Right atrium auricular region (tissue), 2 donors: ENCODE measurements at places on chromosomes 7 and 10.

GRCh38 chr10:22894714-22895113 is 33.1 kb upstream of the ARMC3 start:
- DNase-seq, result no peak

DNA sequence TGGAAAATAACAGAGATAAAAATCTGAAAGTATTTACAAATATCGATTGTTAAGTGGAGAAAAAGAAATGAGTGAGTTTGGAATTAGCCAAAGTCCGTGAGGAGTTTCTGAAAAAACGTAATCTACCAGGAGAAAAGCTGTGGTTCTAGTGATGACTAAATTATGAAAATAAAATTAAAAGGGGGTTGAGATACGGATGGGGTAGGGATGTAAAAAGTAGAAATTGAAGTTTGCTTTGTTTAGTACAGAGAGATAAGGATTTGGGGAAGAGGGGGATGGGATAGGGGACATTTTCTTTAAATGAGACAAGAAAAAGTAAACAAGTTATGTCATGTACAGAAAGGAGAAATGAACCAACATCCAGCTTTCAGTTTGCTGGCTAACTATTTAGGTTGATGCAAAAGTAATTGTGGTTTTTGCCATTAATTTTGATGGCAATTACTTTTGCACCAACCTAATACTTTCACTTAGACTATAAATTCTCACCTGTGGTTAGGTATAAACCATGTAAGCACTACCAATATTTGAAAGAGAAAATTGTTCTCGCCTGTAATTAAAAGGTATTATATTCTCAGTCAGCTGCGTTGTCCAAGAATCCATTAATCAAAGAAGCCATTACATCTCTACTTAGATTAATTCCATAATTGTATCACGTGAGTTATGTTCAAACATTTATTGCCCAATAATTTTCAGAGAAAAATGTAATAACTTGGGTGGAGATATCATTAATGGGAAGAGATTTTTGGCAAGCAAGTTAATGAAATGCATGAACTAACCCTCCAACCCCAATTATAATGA is 143.0 kb upstream of the NRP1 start:
- DNase-seq, result no peak

- no peak for DNase-seq
Measured at GRCh38 chr7:96026611-96027010, 254.3 kb downstream of the DYNC1I1 start.

GRCh38 chr7:38411404-38411803 is 138.0 kb upstream of the TARP start:
- DNase-seq, result no peak

DNA sequence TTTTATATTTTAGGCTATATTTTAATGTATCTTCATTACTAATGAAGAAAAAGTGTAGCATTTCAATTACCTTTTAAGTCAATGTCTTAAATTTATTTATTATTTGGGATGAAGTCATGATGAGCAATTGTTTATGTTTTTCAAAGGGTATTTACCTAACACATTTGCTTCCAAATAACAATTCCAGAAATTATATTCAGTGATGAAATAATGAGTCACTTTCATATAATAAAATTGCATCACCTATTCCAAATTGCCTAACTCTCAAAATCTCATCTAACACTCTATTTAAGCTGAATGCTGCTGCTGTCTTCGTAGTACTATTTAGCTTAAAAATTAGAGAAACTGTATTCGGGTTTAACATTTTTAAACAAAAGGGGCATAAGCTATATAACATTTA is 97.7 kb downstream of the PRKG1 start:
- no peak for DNase-seq

- DNase-seq, result peak; percentile 32
Measured at GRCh38 chr10:48772059-48772458, 87.4 kb downstream of the WDFY4 start.

GRCh38 chr10:49631975-49632374 is 18.1 kb downstream of the CHAT start:
- no peak for DNase-seq

- no peak for DNase-seq
Measured at GRCh38 chr10:24821986-24822385, 98.3 kb upstream of the ARHGAP21 start.

GRCh38 chr10:29804025-29804852 is 169.5 kb upstream of the SVIL start:
- DNase-seq, result peak; percentile 67

DNA sequence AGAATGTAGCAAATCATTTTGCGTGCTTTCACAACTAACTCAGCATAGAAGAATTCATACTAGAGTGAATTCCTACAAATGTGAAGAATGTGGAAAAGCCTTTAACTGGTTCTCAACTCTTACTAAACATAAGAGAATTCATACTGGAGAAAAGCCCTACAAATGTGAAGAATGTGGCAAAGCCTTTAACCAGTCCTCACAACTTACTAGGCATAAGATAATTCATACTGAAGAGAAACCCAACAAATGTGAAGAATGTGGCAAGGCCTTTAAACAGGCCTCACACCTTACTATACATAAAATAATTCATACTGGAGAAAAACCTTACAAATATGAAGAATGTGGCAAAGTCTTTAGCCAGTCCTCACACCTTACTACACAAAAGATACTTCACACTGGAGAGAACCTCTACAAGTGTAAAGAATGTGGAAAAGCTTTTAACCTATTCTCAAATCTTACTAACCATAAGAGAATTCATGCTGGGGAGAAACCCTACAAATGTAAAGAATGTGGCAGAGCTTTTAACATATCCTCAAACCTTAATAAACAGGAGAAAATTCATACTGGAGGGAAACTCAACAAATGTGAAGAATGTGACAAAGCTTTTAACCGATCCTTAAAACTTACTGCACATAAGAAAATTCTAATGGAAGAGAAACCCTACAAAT is 40.8 kb downstream of the ZNF107 start:
- DNase-seq, result no peak

- DNase-seq, result no peak
Measured at GRCh38 chr7:2317556-2318293, 3.5 kb upstream of the SNX8 start.

GRCh38 chr10:4662576-4663161 is 163.3 kb upstream of the AKR1E2 start:
- no peak for DNase-seq
